Stimulated activated CD4-positive, alpha-beta T cell treated with anti-CD3 and anti-CD28 coated beads, Interleukin-15, amount 100 ng/mL, for 1 hour (primary cell): ENCODE measurements at places on chromosomes 12 and 14.

- DNase-seq, result no peak
Measured at GRCh38 chr12:132535019-132535418, 45.1 kb downstream of the FBRSL1 start.

GRCh38 chr12:26317942-26318575, 122.7 kb downstream of the SSPN start:
- DNase-seq, result no peak

- no peak for DNase-seq
Measured at GRCh38 chr14:53491256-53491883, 338.2 kb upstream of the DDHD1 start.

DNA sequence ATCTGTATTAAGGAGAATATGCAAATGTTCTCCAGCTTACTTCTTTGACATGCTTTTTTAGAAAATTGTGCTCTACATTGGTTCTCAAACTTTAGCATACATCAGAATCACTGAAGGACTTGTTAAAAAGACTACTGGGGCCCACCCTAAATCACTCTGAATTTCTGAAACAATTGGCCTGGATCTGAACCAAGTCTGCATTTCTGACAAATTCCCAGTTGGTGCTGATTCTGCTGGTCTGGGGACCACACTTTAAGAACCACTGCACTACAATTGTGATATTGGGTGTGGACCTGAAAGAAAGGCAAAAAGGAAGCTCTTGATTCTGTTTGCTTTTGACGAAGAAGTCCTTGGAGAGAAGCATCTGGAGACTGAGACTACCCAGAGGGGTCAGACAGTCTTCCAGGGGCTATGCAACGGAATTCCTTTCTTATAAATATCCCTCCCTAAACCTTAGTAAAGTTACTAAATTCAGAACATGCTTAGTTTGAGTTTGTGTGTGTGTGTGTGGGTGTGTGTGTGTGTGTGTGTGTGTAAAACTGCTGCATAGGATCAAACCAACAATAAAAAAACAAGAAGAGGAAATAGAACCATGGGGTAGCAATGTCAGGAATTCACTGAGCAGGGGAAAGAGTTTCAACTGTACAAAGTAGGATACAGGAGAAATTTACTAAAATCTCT, 36.8 kb downstream of the EAPP start:
- DNase-seq, result no peak

DNA sequence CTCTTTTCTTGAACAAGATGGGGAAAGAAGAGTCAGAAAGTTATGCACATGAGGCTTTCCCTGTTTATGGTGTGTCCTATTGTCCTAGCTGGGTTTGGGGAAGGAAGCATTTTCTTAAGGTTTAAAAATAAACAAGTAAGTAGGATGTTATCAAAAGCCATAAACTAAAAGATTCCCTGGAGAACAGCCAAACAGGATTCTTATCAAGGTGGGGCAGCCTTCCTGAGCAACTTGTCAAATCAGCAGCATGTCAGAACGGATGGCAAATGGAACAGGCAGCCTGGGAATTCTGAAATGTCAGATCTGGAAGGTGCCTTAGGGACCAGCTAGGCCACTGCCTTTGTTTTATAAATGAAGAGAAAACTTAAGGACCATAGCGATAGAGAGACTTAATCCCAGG, 152.2 kb upstream of the RGS6 start:
- no peak for DNase-seq

- DNase-seq, result no peak
Measured at GRCh38 chr14:69652942-69653684, 41.7 kb downstream of the SUSD6 start.
